Type B pancreatic cell (in vitro differentiated cells): ENCODE measurements at places on chromosomes 3 and 15. TPM values are rescaled to one million over a fixed set of nuclear protein-coding genes. Genes with fewer than 3 reads are reported as not detected.

The SYNPR gene
- total RNA-seq, result 0.55 and 2.3 TPM in 2 replicates

The CCK gene
- 1.3 and 17.7 TPM in 2 replicates for total RNA-seq

The CNTN4 gene
- 24.5 and 29.7 TPM in 2 replicates for total RNA-seq

The ERICH6 gene
- not detected in 2 replicates for total RNA-seq

GRCh38 chr15:39376371-39376909 is 204.4 kb upstream of the THBS1 start:
- H3K27ac ChIP-seq, result no peak overlapping the region
- no peak overlapping the region for H3K4me3 ChIP-seq
- no peaks in the 10 kb centered on the region for H3K36me3 ChIP-seq
- DNase-seq, result no peak
- H3K4me1 ChIP-seq, result no peaks in the 10 kb centered on the region
- H3K27me3 ChIP-seq, result peaks cover 3% of the 10 kb centered on the region

- DNase-seq, result no peak
- peak overlapping the region; percentile 53 for H3K4me3 ChIP-seq
- no peaks in the 10 kb centered on the region for H3K36me3 ChIP-seq
- H3K27ac ChIP-seq, result peak overlapping the region; percentile 42
- H3K4me1 ChIP-seq, result peaks cover 38% of the 10 kb centered on the region
These were observed 417.0 kb upstream of the TPM1 start for GRCh38 chr15:62625429-62626033.

- DNase-seq, result no peak
- peaks cover 6% of the 10 kb centered on the region for H3K36me3 ChIP-seq
- no peaks in the 10 kb centered on the region for H3K27me3 ChIP-seq
- no peak overlapping the region for H3K27ac ChIP-seq
- no peak overlapping the region for H3K4me3 ChIP-seq
These were observed 46.4 kb upstream of the PHLDB2 start for GRCh38 chr3:111812701-111813100.

DNA sequence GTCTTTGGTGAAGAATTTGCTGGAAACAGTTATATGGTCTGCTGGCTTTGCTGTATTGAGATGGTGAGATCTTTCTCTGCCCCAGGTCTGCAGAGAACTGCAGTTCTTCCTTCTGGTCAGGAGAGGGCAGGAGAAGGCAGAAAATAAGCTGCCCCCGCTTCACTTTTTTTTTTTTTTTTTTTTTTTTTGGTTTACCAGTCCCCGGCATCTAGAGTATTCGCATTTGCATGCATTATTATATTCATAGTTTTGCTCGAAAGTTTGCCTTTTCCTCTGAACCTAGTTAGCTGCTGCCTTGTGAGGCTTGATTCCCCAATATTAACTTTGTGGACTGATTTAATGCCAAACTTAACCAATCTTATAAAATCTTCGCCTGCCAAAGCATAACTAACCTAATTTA is 10.6 kb upstream of the PARL start:
- no peak overlapping the region for H3K4me3 ChIP-seq
- no peaks in the 10 kb centered on the region for H3K36me3 ChIP-seq
- DNase-seq, result no peak

GRCh38 chr15:33080006-33080405 is 114.5 kb downstream of the FMN1 start:
- peaks cover 5% of the 10 kb centered on the region for H3K36me3 ChIP-seq
- peaks cover 10% of the 10 kb centered on the region for H3K4me1 ChIP-seq
- DNase-seq, result no peak
- H3K27ac ChIP-seq, result peak overlapping the region; percentile 48
- peak overlapping the region; percentile 21 for H3K4me3 ChIP-seq
- no peaks in the 10 kb centered on the region for H3K27me3 ChIP-seq

- no peak for DNase-seq
- no peak overlapping the region for H3K4me3 ChIP-seq
- peaks cover 34% of the 10 kb centered on the region for H3K4me1 ChIP-seq
- H3K27ac ChIP-seq, result no peak overlapping the region
- H3K36me3 ChIP-seq, result no peaks in the 10 kb centered on the region
- peaks cover 13% of the 10 kb centered on the region for H3K27me3 ChIP-seq
These were observed 4.0 kb downstream of the CCDC33 start for GRCh38 chr15:74240002-74240568.

GRCh38 chr3:122246199-122246598 is 62.7 kb downstream of the CASR start:
- no peaks in the 10 kb centered on the region for H3K4me1 ChIP-seq
- no peak for DNase-seq
